ENCODE measurements at places on chromosomes 11 and 22. TPM values are rescaled to one million over a fixed set of nuclear protein-coding genes. Genes with fewer than 3 reads are reported as not detected.

GRCh38 chr11:8773916-8774539 is 91.4 kb downstream of the RPL27A start:
- H3K27me3 ChIP-seq = no peaks in the 10 kb centered on the region
- no peak overlapping the region for H3K27ac ChIP-seq
- no peak for DNase-seq
- H3K4me1 ChIP-seq = peaks cover 3% of the 10 kb centered on the region
- no peak overlapping the region for H3K4me3 ChIP-seq

GRCh38 chr11:19359221-19360000 is 118.7 kb upstream of the E2F8 start:
- H3K27me3 ChIP-seq = peaks cover 20% of the 10 kb centered on the region
- H3K36me3 ChIP-seq = no peaks in the 10 kb centered on the region
- no peak overlapping the region for H3K27ac ChIP-seq
- no peak overlapping the region for H3K4me3 ChIP-seq
- no peak for DNase-seq

DNA sequence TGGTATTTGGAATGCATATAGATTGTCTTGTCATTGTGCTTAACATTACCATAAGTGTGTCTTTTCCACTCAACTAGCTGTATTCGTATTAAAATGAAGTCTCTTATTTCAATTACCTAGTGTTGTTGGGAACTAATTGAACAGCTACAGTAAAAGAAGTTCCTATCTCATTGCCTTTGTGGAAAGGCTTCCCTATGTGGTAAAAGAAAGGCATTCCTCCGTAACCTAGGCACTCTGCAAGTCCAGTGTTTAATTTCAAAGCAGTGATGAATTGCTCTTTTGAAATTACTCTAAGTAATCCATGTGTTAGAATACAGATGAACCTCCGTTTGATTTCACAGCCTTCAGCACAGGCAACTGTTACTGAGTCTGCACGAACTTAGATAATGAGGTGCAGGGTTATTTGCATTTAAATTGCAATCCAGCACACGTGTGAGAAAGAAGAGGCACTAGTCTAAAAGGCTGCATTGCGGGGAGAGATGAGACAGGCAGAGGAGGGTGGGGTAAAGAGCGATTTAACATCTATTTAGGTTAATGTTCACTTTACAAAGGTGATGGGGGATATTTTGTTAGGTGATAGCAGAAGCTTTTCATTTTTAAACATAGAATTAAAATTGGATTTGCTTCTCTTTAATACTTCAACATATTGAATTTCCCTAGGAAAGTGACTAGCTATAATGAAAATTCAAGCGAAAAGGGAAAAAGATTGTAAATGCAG is 25.0 kb upstream of the CRTAM start:
- H3K4me1 ChIP-seq = peaks cover 14% of the 10 kb centered on the region
- peaks cover 6% of the 10 kb centered on the region for H3K36me3 ChIP-seq
- H3K4me3 ChIP-seq = no peak overlapping the region
- no peak for DNase-seq
- no peak overlapping the region for H3K27ac ChIP-seq

- no peak overlapping the region for H3K27ac ChIP-seq
- no peaks in the 10 kb centered on the region for H3K36me3 ChIP-seq
- H3K4me1 ChIP-seq = no peaks in the 10 kb centered on the region
- H3K4me3 ChIP-seq = no peak overlapping the region
- H3K27me3 ChIP-seq = no peaks in the 10 kb centered on the region
Observed at GRCh38 chr11:103272876-103273275, 163.7 kb downstream of the DYNC2H1 start.

DNA sequence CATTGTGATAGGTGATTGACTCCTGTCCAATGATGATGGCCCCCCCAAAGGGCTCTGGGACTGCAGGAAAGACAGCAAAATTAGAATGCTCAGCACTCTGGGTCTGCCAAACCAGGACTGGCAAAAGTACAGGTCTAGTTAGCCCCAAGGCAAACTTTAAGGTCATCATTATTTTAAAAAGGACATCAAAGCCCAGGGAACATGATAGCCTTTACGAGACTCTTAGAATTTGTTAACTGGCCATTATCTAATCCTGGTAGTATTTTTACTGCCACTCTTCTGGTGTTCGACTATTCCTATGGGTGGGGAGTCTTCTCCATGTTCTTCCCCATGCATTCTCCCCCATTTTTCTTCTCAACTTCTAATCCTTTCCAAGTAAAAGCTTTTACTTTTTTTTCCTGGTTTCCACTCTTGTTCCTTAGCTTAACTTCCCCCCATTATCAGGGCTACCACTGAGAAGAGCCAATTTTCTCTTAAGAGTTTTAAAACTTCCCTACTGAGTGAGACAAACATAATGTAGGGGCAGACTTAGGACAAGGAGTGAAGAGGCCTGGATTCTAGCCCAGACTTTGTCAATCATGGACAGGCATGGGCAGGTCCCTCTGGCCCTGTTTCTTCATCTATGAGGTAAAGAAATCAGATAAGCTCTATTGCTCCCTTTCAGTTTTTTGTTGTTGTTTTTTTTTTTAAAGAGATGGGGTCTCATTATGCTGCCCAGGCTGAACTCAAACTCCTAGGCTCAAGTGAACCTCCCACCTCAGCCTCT is 7.1 kb downstream of the DDB1 start:
- no peaks in the 10 kb centered on the region for H3K27me3 ChIP-seq
- peaks cover 22% of the 10 kb centered on the region for H3K4me1 ChIP-seq
- no peak overlapping the region for H3K4me3 ChIP-seq

The SLC22A25 gene
- total RNA-seq = not detected

The GTSE1 gene
- total RNA-seq = 39.9 TPM

All from activated CD4-positive, alpha-beta memory T cell treated with anti-CD3 and anti-CD28 coated beads for 36 hours (primary cell).